ENCODE measurements at places on chromosomes 6 and 20.

- no peak for DNase-seq
Observed at GRCh38 chr20:20019123-20019522, 2.0 kb downstream of the NAA20 start.

GRCh38 chr6:8435093-8435844, at the start of gene SLC35B3:
SLC35B3 (minus strand) TSS chr6:8435545.
- peak; percentile 95 for DNase-seq

GRCh38 chr6:54588176-54588575, 258.4 kb upstream of the FAM83B start:
- DNase-seq: no peak

- DNase-seq: no peak
Observed at GRCh38 chr6:42817907-42818306, 36.1 kb downstream of the BICRAL start.

- no peak for DNase-seq
Observed at GRCh38 chr6:16318538-16318937, 80.2 kb downstream of the GMPR start.

- no peak for DNase-seq
Observed at GRCh38 chr6:22598339-22598738, 29.0 kb downstream of the HDGFL1 start.

GRCh38 chr20:23138226-23138625, 52.1 kb upstream of the CD93 start:
- DNase-seq: no peak

DNA sequence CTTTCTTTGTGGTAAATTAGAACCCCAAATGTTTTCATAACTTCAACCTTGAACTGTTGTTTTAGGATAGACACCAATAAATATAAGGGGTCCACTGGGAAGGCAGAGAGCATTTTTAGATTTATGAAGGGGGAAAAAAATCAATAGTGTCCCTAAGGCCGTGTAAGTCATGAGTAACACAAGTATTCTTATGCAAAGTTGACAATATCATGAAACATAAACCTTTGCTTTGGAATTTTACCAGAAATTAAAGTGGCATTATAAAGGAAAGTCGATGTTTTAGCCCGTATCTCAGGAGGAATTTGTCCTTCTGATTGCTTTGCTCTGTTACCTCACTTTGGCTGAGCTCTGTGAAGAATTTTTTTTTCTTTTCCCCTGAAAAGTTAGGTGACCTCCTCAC, 394.9 kb upstream of the FLRT3 start:
- DNase-seq: no peak

- DNase-seq: no peak
Observed at GRCh38 chr6:45709781-45710220, 305.9 kb downstream of the CLIC5 start.

- DNase-seq: no peak
Observed at GRCh38 chr20:41586772-41587171, 31.4 kb downstream of the CHD6 start.

- no peak for DNase-seq
Observed at GRCh38 chr6:56537223-56537770, 105.4 kb downstream of the DST start.

GRCh38 chr6:1810880-1811279, 201.2 kb downstream of the FOXC1 start:
- no peak for DNase-seq

GRCh38 chr6:139395891-139396301, 21.4 kb upstream of the CITED2 start:
- DNase-seq: peak; percentile 19

GRCh38 chr6:29992807-29993206, 50.5 kb downstream of the HLA-A start:
- no peak for DNase-seq
